Activated CD4-positive, alpha-beta memory T cell treated with anti-CD3 and anti-CD28 coated beads for 36 hours (primary cell): ENCODE measurements at places on chromosomes 4 and X. TPM values are rescaled to one million over a fixed set of nuclear protein-coding genes. Genes with fewer than 3 reads are reported as not detected.

The MAP7D2 gene
- 0.24 TPM for total RNA-seq

- no peak for DNase-seq
- H3K36me3 ChIP-seq = no peaks in the 10 kb centered on the region
- H3K4me1 ChIP-seq = no peaks in the 10 kb centered on the region
- H3K27ac ChIP-seq = no peak overlapping the region
- H3K4me3 ChIP-seq = no peak overlapping the region
- no peaks in the 10 kb centered on the region for H3K27me3 ChIP-seq
These were observed 623.5 kb downstream of the FSTL5 start for GRCh38 chr4:161540265-161540664.

The RNF175 gene
- not detected for total RNA-seq

GRCh38 chr4:96025011-96025410 lies 185.1 kb downstream of the PDHA2 start:
- H3K4me1 ChIP-seq = no peaks in the 10 kb centered on the region

The CXXC4 gene
- total RNA-seq = not detected

The SYP gene
- 5.4 TPM for total RNA-seq

The FHL1 gene
- total RNA-seq = 37.5 TPM

- no peak for DNase-seq
- H3K36me3 ChIP-seq = no peaks in the 10 kb centered on the region
- H3K27ac ChIP-seq = no peak overlapping the region
- H3K4me3 ChIP-seq = no peak overlapping the region
- H3K4me1 ChIP-seq = peaks cover 9% of the 10 kb centered on the region
These were observed 100.5 kb downstream of the AASDH start for GRCh38 chr4:56286763-56287162.

The CFI gene
- total RNA-seq = not detected

DNA sequence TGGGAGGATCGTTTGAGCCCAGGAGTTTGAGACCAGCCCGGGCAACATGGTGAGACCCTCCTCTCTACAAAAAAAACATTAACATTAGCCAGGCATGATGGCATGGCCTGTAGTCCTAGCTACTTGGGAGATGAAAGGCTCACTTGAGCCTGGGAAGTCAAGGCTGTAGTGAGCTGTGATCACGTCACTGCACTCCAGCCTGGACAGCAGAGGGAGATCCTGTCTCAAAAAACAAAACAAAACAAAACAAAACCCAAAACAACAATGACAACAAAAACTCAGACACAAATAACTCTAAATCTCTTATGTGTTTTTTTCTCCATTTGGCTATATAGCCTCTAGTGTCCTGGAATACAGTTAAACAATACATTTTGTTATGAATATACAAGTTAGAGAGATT lies 127.3 kb upstream of the STK26 start:
- H3K27me3 ChIP-seq = no peaks in the 10 kb centered on the region

DNA sequence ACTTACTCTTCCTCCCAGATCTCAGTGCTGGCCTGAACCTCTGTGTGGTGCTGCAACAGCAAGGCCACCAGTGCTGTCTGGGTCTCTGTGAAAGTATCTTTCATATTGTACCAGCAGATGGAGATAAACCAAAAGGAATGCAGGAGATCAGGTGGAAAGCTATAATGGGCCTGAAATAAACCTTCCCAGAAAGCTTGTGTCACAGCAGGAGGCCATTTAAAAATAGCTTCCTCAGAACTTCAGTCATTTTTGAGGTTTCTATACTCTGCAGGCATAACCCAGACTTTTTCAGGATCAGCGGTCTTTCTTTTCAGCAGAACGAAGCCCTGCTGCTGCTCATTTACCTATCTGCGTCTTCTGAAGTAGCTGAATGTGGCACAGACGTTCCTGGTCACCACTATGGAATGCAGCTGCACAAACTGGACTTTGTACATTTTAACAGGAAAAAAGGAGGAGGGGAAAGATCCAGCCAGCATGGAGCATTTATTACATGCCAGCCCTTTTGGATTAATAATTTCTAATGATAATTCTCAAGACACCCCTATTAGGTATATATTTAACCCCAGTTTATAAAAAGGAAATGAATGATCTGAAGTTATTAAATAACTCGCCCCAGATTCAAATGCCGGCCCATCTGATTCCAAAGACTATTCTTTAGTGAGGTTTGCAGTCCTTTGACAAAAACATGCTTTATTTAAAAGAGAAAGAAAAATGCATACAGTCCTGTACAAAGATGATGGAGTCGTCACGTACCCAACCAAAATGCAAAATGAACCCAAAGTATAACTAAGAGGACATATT lies 119.7 kb downstream of the NFKB1 start:
- peaks cover 22% of the 10 kb centered on the region for H3K36me3 ChIP-seq
- no peaks in the 10 kb centered on the region for H3K27me3 ChIP-seq
- peaks cover 49% of the 10 kb centered on the region for H3K4me1 ChIP-seq
- no peak overlapping the region for H3K4me3 ChIP-seq

The DMRTC1 gene
- total RNA-seq = not detected

DNA sequence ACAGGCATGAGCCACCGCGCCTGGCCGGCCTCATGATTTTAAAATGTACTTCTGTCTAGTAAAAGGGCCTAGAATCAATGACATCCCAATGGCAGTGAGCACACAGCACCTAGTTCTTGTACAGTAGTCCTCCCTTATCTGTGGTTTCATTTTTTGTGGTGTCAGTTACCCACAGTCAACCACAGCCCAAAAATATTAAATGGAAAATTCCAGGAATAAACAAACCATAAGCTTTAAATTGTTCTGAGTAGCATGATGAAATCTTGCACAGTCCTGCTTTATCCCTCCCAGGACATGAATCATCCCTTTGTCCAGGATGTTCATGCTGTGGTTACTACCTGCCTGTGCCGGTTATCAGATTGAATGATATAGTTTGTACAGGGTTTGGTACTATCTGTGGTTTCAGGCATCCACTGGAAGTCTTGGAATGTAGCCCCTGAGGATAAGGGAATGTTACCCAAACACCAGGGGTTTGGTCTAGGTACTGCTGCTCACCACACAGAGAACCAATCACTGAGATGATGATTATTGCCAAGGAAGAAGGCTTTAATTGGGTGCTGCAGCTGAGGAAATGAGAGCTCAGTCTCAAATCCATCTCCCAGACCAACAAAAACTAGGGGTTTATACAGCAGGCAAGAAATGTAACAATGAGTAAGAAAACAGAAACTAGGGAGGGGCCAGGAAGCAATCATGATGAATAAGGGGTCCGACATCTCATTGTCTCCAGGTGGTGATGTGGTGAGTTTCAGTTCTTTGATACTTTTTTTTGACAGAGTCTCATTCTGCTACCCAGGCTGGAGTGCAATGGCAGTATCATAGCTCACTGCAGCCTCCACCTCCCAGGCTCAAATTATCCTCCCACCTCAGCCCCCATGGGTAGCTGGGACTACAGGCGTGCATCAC lies 16.2 kb upstream of the FHL1 start:
- no peaks in the 10 kb centered on the region for H3K27me3 ChIP-seq
- no peaks in the 10 kb centered on the region for H3K36me3 ChIP-seq
- H3K4me1 ChIP-seq = peaks cover 10% of the 10 kb centered on the region
- DNase-seq = peak; percentile 35

GRCh38 chr4:130125467-130125866 lies 1029.5 kb downstream of the C4orf33 start:
- no peak overlapping the region for H3K4me3 ChIP-seq
- H3K27me3 ChIP-seq = no peaks in the 10 kb centered on the region
- H3K4me1 ChIP-seq = no peaks in the 10 kb centered on the region
- DNase-seq = no peak

The SPANXD gene
- not detected for total RNA-seq

DNA sequence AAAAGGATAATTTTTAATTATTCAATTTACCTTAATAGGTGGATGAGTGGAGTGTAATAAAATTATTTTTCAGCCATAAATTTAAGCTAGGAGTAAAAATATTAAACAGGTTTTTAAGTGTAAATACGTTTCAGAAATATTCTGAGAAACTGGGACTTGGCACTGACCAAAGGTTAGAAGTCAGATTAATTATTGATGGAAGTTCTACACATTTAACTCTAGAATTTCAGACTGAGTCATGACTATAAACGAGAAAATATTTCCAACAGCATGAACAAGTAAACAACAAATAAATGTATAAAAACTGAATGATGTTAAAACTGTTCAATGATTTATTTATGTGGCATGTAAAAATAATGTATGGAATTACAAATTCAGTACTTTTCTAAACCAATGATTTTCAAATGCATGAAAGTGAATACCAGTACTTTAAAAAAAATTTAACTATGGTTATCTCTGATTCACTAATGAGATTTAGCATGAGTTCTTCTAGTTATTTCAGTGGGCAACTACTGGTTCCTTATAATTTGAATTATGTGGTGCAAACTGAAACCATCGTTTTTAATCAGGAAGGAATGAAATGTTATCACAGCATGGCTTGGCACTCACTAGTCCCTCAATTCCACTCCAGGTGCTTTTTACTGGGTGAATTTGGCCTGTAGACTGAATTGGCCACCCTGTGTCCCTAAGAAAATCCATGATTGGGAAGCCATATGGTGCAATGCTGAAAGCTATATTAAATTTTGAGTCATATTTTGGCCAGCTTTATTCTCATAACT lies 244.2 kb downstream of the FSTL5 start:
- DNase-seq = no peak
- no peaks in the 10 kb centered on the region for H3K27me3 ChIP-seq
- H3K36me3 ChIP-seq = no peaks in the 10 kb centered on the region
- H3K4me3 ChIP-seq = no peak overlapping the region
- no peak overlapping the region for H3K27ac ChIP-seq
- no peaks in the 10 kb centered on the region for H3K4me1 ChIP-seq

- DNase-seq = no peak
- no peaks in the 10 kb centered on the region for H3K36me3 ChIP-seq
- no peak overlapping the region for H3K4me3 ChIP-seq
- no peak overlapping the region for H3K27ac ChIP-seq
- no peaks in the 10 kb centered on the region for H3K27me3 ChIP-seq
These were observed 13.8 kb upstream of the PAGE5 start for GRCh38 chrX:55206162-55206941.

The FGFRL1 gene
- total RNA-seq = 15.1 TPM

The CAPN6 gene
- total RNA-seq = not detected

DNA sequence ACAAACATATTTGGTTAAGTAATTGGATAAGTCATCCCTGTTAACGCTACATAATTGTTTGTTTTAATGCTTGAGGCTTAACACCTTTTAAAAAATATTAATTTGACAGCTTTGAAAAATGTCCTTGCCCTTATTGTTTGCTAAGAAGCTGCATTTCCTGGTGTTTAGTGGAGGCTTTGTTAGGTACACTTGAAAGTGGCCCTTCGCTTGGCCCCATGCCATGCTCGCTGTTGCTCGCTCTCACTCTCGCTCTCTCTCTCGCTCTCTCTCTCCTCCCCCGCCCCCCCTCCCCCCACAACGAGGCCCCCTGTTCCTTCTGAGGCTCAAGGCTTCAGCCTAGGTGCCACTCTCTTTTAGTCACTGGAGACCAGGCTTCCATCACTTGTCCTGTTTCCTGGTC lies 139.6 kb downstream of the DCLK2 start:
- no peaks in the 10 kb centered on the region for H3K36me3 ChIP-seq
- H3K4me3 ChIP-seq = no peak overlapping the region
- no peaks in the 10 kb centered on the region for H3K27me3 ChIP-seq
- no peak overlapping the region for H3K27ac ChIP-seq
- H3K4me1 ChIP-seq = no peaks in the 10 kb centered on the region
- no peak for DNase-seq
